HepG2 (cell line): ENCODE measurements at places on chromosomes 6 and 20. TPM values are rescaled to one million over a fixed set of nuclear protein-coding genes. Genes with fewer than 3 reads are reported as not detected.

DNA sequence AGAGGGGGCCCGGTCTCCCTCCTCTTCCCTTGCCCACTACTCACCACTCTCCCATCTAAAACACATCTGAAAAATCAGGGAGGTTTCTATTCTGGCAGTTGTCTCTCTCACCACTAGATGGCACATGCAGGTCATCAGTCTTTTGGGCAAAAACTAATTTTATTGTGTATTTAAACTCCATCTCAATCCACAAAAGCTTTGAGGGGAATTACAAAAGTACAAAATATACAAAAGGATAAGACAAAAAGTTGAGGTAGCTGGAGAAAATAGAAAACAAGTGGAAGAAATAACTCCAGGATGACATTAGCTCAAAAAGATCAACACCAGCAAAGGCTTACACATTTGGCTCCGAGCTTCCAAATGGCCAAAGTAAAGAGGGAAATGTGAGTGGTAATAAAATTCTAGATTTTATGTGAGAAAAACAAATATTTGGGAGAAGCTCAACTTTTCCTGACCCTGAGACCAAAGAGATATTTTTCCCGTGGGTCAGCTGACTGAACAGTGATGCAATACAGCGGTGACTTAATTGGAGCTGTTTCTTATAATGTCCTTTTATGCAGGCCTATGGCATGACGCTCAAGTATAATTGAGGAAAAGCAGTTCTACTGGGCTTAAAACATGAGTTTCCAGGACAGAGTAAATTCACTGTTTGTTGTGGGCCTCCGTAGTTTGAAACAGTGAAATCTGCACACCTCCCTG lies 79.8 kb upstream of the CHD6 start:
- DNase-seq, result peak; percentile 52

- DNase-seq, result no peak
Observed at GRCh38 chr6:135129136-135129856, 51.8 kb upstream of the MYB start.

KIAA0408 gene
- total RNA-seq, result not detected in 2 replicates

TNFRSF6B gene
- not detected in 2 replicates for total RNA-seq

BFSP1 gene
- 0.22 and 0.36 TPM in 2 replicates for total RNA-seq

GRCh38 chr6:34538581-34538980 lies 17.5 kb downstream of the SPDEF start:
- DNase-seq, result no peak

DNA sequence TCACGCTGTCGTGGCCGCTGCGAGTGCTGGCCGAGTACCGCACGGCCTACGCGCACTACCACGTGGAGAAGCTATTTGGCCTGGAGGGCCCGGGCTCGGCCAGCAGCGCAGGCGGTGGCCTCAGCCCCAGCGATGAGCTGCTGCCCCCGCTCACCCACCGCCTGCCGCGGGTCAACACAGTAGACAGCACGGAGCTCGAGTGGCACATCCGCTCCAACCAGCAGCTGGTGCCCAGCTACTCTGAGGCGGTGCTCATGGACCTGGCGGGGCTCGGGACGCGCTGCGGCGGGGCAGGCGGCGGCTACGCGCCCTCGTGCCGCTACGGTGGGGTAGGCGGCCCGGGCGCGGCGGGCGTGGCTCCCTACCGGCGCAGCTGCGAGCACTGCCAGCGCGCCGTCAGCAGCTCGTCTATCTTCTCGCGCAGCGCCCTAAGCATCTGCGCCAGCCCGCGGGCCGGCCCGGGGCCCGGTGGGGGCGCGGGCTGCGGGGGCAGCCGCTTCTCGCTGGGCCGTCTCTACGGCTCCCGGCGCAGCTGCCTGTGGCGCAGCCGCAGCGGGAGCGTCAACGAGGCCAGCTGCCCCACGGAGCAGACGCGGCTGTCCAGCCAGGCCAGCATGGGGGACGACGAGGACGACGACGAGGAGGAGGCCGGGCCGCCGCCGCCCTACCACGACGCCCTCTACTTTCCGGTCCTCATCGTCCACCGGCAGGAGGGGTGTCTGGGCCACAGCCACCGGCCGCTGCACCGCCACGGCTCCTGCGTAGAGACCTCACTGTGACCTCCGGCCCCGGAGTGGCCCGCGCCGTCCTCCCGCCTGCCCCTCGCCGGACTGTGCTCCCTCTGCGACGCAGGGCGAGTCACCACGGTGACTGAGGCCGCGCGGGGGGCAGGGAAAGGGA lies 5.7 kb downstream of the TMEM151B start:
- no peak for DNase-seq

DNA sequence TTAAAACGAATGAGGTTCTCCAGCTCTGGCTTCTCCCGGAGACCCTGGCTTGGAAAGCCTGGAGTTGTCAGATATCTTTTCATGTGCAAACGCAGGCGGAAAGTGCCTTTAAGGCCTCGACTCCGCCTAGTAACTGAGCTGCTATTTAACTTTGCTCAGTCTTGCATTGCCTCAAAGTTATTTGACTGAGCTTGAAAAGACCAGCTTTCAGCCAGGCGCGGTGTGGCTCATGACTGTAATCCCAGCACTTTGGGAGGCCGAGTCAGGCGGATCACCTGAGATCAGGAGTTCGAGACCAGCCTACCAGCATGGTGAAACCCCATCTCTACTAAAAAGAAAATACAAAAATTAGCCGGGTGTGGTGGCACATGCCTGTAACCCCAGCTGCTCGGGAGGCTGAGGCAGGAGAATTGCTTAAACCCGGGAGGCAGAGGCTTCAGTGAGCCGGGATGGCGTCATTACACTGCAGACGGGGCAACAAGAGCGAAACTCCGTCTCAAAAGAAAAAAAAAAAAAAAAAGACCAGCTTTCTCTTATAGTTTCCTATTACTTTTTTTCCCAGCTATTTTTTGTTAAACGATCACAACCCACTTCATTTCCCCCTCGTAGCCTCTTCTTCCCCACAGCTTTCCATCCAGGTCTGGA lies 1.9 kb downstream of the GCNT2 start:
- peak; percentile 80 for DNase-seq

- DNase-seq, result no peak
Observed at GRCh38 chr20:59835057-59835447, 98.4 kb downstream of the SYCP2 start.

GRCh38 chr20:3652221-3652620 lies 11.0 kb downstream of the GFRA4 start:
- no peak for DNase-seq

DNA sequence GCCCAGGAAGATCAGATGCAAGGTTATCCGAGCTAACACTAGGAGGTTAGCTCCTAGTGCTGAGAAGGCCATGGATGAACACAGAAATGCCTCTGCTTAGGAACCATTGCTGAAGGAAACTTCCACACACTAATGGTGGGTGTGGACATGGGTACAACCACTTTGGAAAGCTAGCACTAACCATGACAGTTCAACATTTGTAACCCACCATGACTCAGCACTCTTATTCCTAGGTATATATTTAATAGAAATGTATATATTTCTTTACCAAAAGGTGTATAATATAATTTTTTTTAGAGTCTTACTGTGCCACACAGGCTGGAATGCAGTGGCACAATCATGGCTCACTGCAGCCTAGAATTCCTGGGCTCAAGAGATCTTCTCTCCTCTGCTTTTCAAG lies 85.3 kb upstream of the BTBD3 start:
- no peak for DNase-seq

RSPO4 gene
- total RNA-seq, result not detected in 2 replicates

GRCh38 chr20:51807720-51808250 lies 5.5 kb upstream of the SALL4 start:
- no peak for DNase-seq

DUSP15 gene
- 0.18 and 0.93 TPM in 2 replicates for total RNA-seq

GRCh38 chr20:38131588-38132121 lies 33.4 kb downstream of the TGM2 start:
- DNase-seq, result no peak

DNA sequence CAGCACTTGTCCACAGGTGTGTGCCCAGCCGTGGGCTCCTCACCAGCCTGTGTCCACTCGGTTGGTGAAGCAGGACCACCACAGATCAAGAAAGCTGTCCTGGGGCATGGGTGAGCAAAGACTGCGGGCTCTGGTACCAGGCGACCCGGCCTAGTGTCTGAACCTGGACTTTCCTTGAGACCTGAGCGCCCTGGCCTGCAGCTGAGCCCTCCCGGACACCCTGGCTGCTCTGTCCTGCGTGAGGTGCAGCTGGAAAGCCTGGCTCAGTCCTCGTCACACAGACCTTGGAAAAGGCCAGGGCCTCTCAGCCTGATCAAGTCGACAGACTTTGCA lies 201.2 kb upstream of the THBS2 start:
- DNase-seq, result no peak

DNA sequence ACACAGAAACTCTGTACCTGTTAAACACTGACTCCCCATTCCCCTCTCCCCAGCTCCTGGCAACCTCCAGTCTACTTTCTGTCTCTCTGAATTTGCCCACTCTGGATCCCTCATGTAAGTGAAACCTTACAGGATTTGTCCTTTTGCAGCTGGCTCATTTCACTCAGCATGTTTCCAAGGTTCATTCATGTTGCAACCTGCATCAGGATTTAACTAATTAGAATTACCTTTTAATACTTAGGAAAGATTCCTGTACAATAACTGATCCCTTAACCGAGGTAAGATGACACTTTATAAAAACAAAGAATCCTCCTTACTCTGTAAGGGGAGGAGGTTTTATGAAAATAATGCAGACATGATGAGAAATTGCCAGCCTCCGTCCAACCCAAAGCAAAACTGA lies 113.1 kb upstream of the MTHFD1L start:
- no peak for DNase-seq

- DNase-seq, result no peak
Observed at GRCh38 chr6:81995548-81996289, 243.2 kb upstream of the TENT5A start.

DNA sequence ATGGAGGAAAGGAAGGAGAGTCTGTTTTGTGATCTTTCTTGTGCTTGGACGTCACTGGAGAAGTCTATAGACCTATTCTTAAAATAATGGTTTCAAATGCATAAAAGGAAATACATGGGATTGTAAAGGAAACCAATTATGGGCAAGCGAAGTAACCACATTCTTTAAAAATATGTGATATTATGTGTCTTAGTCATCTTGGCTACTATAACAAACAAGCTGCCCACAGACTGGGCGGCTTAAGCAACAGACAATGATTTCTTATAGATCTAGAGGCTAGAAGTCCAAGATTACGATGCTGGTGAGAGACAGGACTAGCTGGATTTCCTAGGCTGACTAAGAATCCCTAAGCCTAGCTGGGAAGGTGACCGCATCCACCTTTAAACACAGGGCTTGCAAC lies 49.4 kb upstream of the CD83 start:
- no peak for DNase-seq

GRCh38 chr6:140537834-140538705 lies 1163.6 kb upstream of the CITED2 start:
- peak; percentile 66 for DNase-seq

SMLR1 gene
- 97.8 and 104 TPM in 2 replicates for total RNA-seq

GRCh38 chr6:50097966-50098640 lies 48.4 kb upstream of the DEFB112 start:
- DNase-seq, result no peak
